ENCODE measurements at places on chromosomes 3 and 15.

DNA sequence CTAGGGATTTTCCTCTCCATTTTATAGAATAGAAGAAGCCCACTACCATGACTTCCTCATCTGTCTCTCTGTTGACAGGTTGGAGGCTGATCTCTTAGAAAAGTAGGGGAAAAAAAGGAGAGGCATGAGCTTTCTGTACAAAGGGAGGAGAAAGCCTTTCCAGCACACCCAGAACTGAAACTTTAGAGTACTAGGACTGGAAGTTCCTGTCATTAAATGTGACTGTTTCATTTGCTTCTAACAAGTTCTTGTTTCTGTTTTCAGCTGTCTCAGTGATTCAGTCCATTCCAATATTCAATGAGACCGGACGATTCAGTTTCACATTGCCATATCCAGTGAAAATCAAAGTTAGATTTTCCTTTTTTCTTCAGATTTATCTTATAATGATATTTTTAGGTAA lies 39.0 kb downstream of the INTS14 start:
- no peak for DNase-seq

GRCh38 chr3:19901918-19902317 lies 32.1 kb downstream of the EFHB start:
- no peak for DNase-seq

DNA sequence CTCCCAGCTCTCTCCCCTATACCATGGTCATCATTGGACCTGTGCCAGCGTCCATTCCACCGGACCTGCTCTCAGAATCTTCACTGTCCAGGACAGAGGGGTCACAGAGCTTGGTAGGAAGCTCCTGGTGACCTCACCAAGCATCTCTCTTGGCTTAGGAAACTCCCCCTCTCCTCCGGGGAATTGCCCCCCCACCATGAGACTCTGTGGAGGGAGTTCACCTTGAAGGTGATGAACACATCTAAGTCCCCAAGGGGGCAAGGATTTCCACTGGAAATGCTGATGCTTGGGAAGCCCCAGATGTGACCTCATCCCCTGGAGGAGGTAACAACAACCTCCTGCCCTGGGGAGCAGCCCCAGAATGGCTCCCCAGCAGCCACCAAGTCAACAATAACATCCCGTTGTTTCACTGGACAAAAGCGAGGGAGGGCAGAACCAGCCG lies 3.2 kb downstream of the SEMA7A start:
- DNase-seq: no peak

DNA sequence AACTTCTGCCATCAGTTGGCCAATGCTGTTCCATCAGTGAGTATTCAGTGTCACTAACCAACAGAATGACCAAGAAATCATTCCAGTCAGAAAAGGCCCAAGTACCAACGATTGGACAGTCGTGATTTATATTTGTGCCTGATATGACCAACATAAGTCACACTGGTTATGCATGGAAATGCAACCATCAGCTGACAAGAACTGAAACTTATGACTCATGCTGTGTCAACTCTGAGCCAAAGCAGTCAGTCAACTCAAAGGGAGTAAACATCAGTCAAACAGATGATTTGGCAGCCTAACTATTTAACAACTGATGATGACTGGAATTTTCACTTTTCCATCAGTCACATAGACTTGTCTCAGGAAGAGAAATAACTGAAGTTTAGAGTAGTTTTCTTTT lies 142.4 kb downstream of the ANXA2 start:
- no peak for DNase-seq

GRCh38 chr3:59043391-59043790 lies 6.4 kb downstream of the CFAP20DC start:
- DNase-seq: no peak

GRCh38 chr3:15063238-15063637 lies 1.9 kb downstream of the MRPS25 start:
- no peak for DNase-seq

DNA sequence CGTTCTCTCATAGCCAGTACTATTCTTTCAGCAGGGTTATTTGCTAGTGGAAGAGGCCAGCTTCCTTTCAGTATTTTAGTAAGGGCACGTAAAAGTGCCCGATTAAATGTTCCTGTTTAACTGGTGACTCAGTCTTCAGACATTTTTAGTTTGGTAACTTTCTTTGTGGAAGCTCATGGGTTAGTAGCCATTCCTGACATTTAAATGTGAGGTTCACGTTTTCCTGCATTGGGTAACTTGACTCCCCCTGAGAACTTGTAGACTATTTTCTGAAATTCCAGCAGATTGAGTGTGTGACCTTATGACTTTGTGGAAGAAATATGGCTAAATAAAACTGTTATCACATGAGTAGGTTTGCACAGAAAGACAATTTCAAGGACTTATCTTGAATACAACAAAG lies 16.9 kb downstream of the ABHD2 start:
- DNase-seq: no peak

GRCh38 chr15:30008156-30008555 lies 74.6 kb upstream of the GOLGA8J start:
- no peak for DNase-seq

GRCh38 chr15:91917686-91918360 lies 64.3 kb downstream of the SLCO3A1 start:
- DNase-seq: no peak

DNA sequence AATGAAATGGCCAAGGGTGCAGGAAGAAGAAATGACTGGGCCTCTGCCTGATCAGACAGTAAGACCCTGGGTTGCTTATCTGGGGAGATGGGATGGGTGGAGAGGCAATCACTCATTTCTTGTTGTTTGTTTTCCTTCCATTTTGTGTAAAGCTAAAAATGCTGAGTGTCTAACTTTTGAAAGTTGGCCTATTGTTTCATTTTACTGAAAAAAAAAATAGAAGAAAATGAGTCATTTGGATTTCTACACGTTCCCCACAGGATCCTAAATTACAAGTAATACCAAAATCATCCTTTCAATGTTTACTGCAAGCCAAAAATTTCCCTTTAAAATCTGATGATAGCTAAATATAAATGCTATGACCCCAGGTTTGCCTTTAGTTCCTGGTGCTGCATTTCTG lies 30.6 kb downstream of the PTX3 start:
- DNase-seq: no peak

DNA sequence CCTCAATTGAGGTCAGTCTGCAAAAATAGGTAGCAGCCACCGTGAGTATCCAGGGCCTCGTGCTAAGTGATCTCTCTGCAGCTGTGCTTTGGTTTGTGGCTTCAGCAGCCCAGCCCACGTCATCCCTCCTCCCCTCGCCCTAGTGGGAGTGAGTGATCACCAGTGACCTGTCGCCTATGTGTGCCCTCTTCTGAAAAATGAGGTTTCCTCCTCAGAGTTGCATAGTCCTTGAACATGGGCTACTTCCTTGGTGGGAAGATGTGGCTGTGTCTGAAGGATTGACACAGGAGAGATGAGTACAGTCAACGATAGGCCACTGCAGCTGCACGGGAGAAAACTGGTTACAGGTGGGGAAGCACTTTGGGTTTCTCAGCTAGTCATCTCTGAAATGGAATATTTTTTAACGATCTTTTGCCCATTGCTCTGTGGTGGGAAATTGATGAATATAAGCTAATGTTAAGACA lies 144.8 kb upstream of the BHLHE40 start:
- DNase-seq: peak; percentile 61

- peak; percentile 63 for DNase-seq
Observed at GRCh38 chr15:24772686-24773373, 97.3 kb downstream of the NPAP1 start.

- DNase-seq: no peak
Observed at GRCh38 chr15:91908391-91908790, 54.9 kb downstream of the SLCO3A1 start.

- DNase-seq: no peak
Observed at GRCh38 chr3:130843441-130843840, 50.4 kb upstream of the ATP2C1 start.

DNA sequence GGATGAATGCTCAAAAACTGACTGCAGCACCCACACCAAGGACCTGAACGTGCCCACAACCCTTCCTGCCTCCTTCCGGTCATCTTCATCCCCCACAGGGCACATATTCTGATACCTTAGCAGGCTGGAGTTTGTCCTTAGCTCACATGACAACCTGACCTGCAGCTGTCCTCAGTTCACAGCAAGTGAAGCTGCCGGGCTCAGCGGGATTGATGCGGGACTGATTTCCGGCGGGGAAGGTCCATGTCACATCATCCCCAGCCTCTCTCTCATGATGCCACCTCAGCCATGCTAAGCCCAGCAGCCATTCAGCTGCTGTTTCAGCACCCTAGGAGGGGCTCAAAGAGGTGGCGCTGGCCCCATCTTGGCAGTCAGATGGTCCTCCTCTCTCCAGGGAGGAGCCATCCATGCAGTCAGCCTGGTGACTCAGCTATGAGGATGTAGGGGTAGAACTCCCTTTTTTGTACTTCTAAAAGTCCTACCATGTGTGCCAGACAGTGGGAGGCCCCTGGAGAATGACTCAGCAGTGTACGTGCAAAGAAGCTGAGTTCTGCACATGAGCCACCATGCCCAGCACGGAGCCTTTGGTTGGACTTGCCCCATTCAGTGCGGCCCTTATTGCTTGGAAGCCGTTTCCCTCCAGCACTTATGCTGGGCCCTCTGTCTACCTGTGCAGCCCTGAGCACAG lies 9.5 kb downstream of the CA12 start:
- no peak for DNase-seq

DNA sequence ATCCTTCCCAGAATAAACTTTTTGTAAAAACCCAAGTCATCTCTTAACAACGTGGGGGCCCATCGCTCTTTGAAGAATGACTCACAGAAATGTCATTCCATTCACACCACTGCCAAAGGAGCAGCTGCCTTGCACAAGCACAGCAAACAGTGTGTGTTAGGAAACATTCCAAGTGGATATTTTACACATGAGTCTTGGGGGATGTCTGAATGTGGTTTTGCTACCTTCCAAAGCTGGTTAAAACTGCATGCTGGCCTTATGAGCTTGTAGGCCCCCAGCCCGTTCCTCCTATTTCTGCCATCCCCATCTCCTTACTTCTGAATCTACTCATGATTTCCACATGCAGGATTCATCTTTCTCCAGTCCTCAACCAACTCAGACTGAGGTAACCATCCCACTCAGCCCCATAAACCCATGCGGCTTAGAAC lies 130.8 kb downstream of the CPNE4 start:
- DNase-seq: no peak

DNA sequence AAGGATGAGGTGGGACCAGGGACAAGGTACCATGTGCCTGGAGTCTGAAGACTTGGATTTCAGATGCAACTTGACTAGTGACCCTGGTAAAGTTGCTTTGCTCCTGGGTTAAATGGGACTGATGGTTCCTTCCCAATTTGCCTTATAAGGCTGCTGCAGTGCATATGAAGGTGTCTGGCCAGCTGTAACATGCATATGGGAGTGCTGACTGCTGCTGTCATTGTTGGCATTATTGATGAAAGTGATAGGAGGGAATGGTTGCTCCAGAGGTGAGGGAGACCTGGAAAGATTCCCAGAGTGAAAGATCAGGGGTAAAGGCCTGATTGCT lies 20.5 kb downstream of the CYP8B1 start:
- no peak for DNase-seq

DNA sequence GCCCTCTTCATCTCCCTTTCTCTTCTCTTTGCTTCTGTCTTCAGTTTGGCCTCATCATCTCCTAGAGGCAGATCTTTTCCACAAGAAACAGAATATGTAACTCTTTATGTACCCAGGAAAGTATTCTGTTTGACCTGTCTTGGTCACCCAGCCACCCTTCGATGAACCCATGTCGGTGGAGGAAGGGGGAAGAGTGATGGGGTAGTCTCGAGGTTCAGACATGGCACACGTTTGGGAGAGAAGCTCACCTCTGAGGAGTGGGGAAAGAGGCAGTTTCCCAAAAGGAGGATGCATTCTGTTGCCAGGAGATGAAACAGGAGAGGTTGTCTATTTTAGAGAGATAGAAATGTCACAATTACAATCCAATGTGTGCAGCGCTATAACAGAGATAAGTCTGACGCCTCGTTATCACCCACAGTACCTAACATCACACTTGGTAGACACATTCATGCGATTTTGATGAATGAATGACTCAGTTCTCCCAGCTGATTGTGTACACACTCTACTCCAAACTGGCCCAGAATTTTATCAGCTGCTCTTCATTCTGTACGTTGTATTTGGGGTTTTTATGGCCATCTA lies 722 bp upstream of the CCDC50 start:
- DNase-seq: no peak

- peak; percentile 58 for DNase-seq
Observed at GRCh38 chr3:192444096-192444790, 283.1 kb downstream of the FGF12 start.

DNA sequence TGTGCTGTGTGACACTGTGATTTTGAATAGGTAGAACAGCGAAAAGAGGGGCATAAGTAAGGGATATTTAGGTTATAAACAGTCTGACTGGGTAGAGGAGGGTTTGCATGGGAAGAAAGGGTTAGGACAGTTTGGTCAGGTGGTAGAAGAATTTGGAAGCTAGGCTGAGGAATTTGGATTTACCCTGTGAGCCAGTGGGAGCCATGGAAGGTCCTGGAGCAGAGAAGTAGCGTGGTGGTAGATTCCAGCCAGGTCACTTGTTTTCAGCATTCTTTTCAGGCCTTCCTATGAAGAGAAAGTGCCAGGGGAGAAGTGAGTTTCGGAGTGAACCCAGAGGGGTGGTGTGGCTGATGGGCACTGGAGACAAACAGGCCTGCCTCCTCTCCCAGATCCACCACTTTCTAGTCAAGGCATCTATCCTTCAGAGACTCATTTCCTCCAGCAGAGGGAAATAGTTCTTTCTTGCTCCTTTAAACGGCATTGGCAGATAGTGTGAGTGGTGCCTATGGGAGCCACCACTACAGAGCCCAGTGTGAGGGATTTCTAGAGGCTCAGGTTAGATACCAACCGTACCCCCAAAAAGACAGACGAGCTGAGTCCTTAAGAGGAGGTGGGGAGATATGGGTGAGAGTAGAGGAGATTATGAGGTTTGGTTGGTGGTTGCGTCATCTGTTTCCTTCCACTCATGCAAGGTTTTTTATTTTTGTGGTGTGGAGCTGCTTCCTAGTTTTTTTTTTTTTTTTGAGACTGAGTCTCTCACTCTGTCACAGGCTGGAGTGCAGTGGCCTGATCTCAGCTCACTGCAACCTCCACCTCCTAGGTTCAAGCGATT lies 21.2 kb downstream of the PXK start:
- no peak for DNase-seq

DNA sequence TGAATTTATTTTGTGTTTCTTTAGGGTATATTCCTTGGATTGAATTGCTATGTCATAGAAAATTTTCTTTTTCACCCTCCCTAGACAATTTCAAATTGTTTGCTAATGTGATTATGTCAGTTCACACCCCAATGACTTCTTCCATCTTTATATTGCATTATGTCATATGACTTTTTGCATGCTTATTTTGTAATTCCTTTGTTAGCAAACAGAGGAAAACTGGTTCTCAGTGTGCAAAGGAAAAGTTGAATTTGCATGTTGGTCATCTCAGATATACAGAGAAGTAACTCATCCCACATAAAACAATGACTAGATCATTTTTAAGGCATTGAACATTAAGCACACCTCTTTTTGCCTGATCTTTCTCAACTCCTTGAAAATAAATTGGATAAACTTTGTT lies 3.3 kb upstream of the RNF13 start:
- DNase-seq: no peak

GRCh38 chr3:146308682-146309081 lies 57.8 kb upstream of the PLSCR4 start:
- no peak for DNase-seq

- no peak for DNase-seq
Observed at GRCh38 chr15:23758891-23759290, 71.8 kb upstream of the NDN start.

- DNase-seq: no peak
Observed at GRCh38 chr3:128241741-128242140, 88.5 kb downstream of the EEFSEC start.
